Heart right ventricle (tissue), 16 donors: ENCODE measurements at places on chromosomes 3 and 15. TPM values are rescaled to one million over a fixed set of nuclear protein-coding genes. Genes with fewer than 3 reads are reported as not detected.

GRCh38 chr3:100482176-100482575 is 10.2 kb upstream of the TMEM45A start:
- no peak for DNase-seq

GRCh38 chr3:54079314-54079713 is 43.0 kb upstream of the CACNA2D3 start:
- DNase-seq = no peak

- no peak for DNase-seq
These were observed 69.5 kb upstream of the VEPH1 start for GRCh38 chr3:157572559-157573270.

GRCh38 chr15:78841376-78841706 is 30.1 kb upstream of the ADAMTS7 start:
- DNase-seq = no peak

- DNase-seq = peak; percentile 82
These were observed 19.0 kb downstream of the SYNM start for GRCh38 chr15:99123713-99124451.

- DNase-seq = no peak
These were observed 643 bp downstream of the CDAN1 start for GRCh38 chr15:42736178-42736792.

DNA sequence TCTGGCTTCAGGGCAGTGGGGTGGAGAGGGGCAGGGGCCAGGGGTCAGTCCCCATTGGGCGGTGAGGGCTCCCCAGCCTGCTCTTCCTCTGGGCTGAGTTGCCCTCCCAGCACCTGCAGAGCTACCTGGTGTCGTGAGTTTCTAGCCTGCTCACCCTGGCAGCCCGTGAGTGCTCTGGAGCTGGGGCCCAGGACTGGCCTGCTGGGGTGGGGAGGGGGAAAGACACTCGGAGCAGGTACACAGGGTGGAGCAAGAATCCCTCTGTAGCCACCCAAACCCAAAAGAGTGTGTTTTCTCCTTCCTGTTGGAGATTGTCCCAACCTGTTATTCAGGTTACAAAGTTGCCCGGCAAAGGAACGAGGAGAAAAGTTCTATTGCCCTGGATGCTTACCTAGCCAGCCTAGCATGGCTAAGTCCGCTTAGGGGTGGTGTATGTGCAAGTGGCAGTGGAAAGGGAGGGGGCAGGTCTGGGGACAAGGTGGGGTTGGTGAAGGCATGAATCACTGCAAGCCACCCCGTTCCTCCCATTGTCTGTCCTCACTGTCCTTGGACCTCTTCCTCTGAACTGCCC is 8.9 kb downstream of the FAM3D start:
- DNase-seq = no peak

GRCh38 chr3:110378481-110378880 is 693.1 kb upstream of the NECTIN3 start:
- no peak for DNase-seq

DNA sequence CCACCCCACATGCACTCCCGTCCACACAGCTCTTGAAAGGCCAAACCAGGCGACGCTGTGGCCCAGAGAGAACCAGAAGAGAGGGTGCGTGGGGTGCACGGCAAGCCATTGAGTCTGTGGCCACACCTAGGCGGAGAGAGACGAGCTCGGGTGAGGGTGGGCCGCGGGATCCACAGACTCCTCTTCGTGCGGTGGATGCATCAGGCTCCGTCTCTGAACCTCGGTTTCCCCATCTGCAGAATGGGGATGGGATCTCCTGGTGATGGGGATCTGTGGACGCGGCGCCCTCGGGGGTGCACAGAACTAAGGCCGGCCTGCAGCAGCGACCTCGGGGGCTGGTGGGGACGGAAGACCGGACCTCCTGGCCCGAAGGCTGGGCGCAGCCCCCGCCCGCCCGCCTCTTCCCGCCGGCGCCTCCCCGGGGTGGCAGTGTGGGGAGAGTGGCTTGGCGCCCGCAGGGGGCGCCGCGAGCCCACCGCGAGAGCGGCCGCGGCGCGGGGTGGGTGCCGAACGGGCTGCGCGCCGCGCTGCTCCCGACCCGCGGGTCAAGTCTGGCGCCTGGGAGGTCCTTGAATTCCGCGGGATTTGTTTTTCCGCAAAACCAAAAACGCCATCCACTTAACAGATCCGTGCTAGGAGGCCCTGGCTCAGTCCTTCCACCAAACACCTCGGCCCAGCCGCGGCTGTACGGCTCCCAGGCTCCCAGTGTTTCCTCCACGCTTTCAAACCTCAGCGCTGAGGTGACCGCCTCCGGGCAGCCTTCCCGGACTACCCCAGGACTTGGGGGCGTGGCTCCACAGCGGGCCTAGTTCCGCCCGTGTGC is 13.2 kb upstream of the ADPGK start:
- peak; percentile 26 for DNase-seq

GRCh38 chr3:19945969-19946831 is 697 bp upstream of the RAB5A start:
- no peak for DNase-seq

DNA sequence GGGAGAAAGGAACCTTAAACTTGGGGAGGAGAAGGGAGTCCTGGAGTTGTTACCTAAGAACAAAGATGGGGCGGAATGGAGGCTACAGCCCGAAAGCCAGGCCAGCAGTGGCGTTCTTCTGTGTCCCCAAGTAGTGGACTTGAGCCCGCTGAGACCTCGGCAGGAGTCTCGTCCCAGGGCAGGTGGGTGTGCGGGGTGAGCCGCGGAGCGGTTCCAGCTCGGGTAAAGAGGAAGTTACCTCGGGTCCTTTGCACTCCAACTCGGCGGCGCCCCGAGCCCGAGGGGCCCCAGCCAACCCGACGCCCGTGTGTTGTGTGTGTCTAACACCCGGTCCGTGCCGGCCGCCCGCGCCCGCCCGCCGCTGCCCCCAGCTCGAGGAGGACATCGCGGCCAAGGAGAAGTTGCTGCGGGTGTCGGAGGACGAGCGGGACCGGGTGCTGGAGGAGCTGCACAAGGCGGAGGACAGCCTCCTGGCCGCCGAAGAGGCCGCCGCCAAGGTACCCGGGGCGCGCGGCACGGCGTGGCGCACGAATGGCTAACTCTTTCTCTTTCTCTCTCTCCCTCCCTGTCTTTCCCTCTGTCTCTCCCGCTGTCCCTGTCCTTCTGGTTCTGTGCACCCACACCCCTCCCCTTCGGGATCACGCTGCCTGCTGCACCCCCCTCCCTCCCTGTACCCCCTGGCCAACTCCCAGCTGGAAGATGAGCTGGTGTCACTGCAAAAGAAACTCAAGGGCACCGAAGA is 959 bp downstream of the TPM1 start:
- DNase-seq = no peak

- DNase-seq = no peak
These were observed 197.8 kb downstream of the EBLN2 start for GRCh38 chr3:73259291-73259690.

GRCh38 chr3:89043406-89043932 is 64.0 kb upstream of the EPHA3 start:
- DNase-seq = no peak

DNA sequence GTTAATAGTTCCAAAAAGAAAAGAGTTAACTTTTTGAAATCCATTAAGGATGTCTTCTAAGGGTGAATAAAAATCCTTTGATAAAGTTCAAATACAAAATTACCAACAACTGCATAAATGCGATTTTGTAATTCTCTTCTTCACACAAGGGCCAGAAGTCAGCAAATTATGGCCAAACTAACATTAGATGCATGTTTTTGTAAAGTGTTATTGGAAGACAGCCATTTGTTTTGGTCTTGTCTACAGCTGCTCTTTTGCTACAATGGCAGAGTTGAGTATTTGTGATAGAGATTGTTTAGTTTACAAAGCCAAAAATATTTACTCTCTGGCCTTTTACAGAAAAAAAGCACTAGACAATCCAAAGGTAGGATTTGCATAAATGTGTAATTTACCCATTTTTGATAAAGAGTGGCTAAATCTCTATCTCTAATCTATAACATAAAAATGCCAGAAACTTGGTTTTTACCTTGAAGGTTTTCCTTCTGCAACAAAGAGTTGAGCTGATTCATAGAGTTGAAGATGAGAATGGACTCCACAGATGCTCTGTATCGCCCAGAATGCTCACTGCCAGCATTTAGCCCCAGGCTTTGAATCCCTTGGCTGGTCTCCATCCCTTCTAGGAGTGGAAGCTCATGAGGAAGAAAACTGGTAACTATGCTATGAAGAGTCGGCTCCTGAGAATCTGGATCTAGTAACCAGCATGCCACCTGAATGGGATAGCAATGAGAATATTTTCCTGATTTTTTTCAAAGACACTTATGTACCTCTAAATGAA is 64.5 kb downstream of the POLQ start:
- DNase-seq = no peak

DNA sequence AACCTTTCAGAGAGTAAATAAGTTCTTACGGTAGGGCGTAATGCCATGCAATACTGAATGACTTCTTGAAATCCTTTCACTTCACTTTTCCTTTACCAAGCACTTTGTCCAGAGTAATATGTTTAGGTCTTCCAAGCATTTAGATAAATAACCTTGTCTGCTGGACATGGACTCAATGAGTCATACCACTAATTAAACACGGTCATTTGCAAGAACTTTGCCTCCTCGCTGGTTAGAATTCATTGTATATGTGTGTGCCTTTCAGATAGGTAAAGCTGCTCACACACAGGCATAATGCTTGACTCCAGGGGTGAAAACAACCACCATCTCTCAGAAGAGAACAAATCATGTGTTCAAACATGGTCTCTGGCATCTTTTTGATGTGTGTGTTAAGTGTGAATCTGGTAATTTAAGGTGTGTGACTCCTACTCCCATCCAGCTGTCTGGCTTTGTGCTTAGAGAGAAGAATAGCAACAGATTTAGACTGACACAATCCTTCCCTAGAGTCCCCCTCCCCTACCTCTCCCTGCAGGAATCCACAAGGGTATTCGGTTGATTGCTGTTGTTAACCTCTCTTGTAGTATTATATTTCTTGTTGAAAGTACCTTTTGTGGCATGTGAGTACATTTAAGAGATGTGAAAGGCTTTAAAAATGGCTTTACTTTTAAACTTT is 419.0 kb downstream of the CNTN4 start:
- DNase-seq = no peak

GRCh38 chr3:107488942-107489341 is 33.8 kb upstream of the BBX start:
- DNase-seq = no peak

- no peak for DNase-seq
These were observed 134.5 kb upstream of the CCNL1 start for GRCh38 chr3:157294491-157294890.

- DNase-seq = no peak
These were observed 13.2 kb upstream of the BCL6 start for GRCh38 chr3:187758318-187758955.

DNA sequence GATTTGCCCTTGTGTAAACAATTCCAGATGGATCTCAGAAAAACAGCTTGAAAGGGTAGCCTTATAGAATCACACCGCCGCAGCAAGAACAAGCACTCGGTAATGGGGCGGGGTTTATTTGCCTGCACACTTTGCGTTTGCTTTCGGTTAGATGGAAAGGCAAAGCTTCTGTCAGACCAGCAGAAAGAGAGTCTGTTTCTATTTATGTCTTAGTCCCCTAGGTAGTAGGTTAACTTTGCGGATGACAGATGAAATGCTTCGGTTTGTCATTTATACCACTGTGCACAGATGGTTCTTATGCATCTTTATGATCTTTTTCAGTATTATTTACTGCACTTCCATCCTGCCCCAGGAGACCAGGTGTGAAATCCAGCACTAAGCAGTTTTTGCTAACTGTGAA is 62.2 kb downstream of the PYDC2 start:
- DNase-seq = no peak

GRCh38 chr3:161067335-161067734 is 37.8 kb downstream of the B3GALNT1 start:
- DNase-seq = no peak

- DNase-seq = no peak
These were observed 499.3 kb upstream of the ARRDC4 start for GRCh38 chr15:97461226-97461625.

DNA sequence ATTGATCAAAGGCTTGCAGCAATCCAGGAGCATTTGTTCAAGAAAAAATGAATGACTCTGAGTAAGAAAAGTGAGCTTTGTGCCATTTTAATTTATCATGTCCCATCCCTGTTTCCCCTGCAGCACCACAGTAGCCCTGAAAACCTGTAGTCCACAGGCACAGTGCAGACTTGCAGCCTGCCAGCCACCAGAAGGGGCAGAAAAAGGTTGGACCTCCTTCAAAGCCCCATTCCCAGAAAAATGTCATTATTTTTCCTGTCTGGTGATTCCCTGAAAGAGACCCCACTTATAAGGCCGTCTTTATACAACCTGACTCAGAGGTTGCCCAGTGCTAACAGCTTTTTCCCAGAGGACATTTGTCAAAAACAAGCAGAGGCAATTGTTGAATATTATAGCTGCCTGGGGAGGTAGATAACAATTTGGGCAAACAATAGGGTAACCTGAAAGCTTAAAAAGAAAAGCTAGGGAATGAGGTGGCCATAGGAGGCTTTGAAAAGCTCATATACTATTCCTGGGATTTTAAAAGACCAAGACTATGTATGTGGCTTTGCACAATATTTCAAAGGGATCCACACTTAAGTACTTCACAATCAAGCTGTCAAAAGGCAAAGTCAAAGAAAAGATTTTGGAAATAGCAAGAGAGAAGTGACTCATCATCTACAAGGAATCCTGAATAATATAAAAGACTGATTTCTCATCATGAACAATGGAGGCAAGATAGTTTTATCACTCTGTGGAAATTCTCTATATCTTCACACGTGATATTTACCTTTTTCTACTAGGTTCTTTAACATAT is 136.8 kb upstream of the PLXNA1 start:
- no peak for DNase-seq

DNA sequence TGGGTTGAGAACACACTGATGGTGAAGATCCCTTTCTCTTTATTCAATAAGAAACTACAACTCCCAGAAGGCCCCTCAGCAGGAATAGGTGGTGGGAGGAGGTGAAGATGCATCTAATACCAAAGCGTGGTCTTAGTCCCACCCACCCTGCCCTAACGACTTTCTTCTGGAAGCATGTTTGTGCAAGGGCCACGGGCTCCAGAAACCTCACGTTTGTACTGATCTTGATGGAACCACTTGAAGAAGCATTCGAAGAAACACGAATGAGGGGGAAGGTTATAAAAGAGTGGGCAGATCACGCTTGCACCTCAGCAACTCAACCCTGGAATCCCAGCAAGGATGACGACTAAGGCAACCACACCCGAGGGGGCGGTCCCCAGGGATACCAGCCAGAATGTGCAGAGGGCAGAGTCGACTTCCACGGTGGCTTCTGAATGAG is 10.6 kb upstream of the SLC25A36 start:
- no peak for DNase-seq

- no peak for DNase-seq
These were observed 21.4 kb upstream of the PIAS1 start for GRCh38 chr15:68032672-68033071.

TMEM40 gene
- 0.68 TPM for total RNA-seq

GATA2 gene
- 7.9 TPM for total RNA-seq

LPP gene
- 188 TPM for total RNA-seq

TICRR gene
- 0.05 TPM for total RNA-seq

INSYN1 gene
- total RNA-seq = 108 TPM

ZNF662 gene
- total RNA-seq = 4.8 TPM

NBEAL2 gene
- 10.8 TPM for total RNA-seq

CATSPER2 gene
- 0.97 TPM for total RNA-seq

MOBP gene
- not detected for total RNA-seq

GHSR gene
- total RNA-seq = not detected

GCHFR gene
- 7.1 TPM for total RNA-seq

C2CD4A gene
- total RNA-seq = not detected

CACNA2D3 gene
- 26.3 TPM for total RNA-seq

SPINT1 gene
- 0.47 TPM for total RNA-seq

LMAN1L gene
- total RNA-seq = 6.7 TPM
